Activated B cell treated with CpG ODN at 0.5 μM for 24 hours (primary cell): ENCODE measurements at places on chromosomes 3 and 15. TPM values are rescaled to one million over a fixed set of nuclear protein-coding genes. Genes with fewer than 3 reads are reported as not detected.

Gene CHRNA5
- total RNA-seq: 1.3 TPM in 2 replicates

Gene SIDT1
- total RNA-seq: 35.7 and 44.9 TPM in 2 replicates

Gene DOCK3
- total RNA-seq: 0.04 and 0.07 TPM in 2 replicates

Gene TGM4
- total RNA-seq: not detected in 2 replicates

Gene NPHP3
- 20.2 and 23.2 TPM in 2 replicates for total RNA-seq
